ENCODE measurements at places on chromosomes 4 and X.

- DNase-seq: no peak
Measured at GRCh38 chr4:76106442-76106841, 31.9 kb downstream of the ART3 start.

GRCh38 chr4:39014028-39014427, 18.2 kb downstream of the TMEM156 start:
- no peak for DNase-seq

- peak; percentile 69 for DNase-seq
Measured at GRCh38 chr4:157221895-157222770, 1.6 kb downstream of the GRIA2 start.

GRCh38 chrX:109830157-109830703, 97.2 kb upstream of the ACSL4 start:
- no peak for DNase-seq

Measured in Ammon's horn (tissue), 1 donor.